Stimulated activated CD8-positive, alpha-beta memory T cell treated with anti-CD3 and anti-CD28 coated beads, Interleukin-12 subunit alpha, Interleukin-12 subunit beta, amount 100 ng/mL, for 4 hours (primary cell): ENCODE measurements at places on chromosomes 5 and 9.

DNA sequence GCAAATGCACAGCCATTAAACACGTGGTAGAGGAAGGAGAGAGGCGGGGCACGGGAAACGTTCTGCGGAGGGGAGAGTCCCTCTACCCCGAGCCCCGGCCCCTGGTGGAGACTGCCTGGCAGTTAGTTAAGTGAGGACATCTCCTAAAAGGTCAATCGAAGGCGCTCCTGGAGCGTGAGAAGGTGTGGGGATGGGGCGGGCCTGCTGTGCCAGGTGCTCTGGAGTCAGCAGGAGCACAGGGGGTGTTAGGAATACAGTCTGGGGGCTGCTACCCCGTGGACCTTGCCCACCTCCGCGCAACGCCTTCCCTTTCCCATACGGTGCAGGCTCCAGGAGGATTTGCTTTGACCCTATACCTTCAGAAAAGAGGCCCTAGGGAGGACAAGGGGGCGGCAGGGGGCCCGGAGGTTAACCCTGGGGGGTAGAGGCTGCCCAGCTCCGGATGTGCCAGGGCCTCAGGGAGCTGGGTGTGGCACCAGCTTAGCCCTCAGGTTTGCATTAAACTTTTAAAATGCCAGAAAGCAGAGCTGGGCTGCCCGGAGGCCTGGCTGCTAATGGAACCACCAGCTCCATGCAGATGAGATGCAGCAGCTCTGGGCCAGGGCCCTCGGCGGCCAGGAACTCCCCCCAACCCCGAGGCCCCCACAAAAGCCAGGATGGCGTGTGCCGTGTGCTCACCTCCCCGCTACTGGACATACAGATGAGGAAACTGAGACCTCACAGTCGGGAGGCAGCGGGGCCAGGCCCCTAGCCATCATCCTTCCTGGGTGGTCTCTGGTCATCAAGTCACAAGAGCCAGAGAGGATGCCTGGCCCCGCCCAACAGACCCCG lies 39.2 kb downstream of the NACC2 start:
- DNase-seq: no peak

- DNase-seq: no peak
Measured at GRCh38 chr9:109251080-109251775, 69.6 kb downstream of the EPB41L4B start.

DNA sequence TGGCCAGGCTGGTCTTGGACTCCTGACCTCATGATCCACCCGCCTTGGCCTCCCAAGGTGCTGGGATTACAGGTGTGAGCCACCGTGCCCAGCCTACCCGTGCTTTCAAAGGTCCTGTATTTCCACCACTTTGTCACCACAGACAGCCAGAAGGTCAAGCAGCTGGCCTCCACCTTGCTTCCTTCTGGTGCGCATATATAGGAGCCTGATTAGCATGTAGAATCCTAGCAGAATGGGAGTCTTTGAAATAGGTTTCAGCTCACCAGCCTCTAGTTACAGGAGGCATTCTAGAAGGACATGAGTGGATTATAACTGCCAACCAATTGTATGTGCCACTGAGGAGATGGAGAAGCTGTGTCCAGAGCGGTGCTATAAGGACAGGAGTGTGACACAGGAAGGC lies 18.9 kb downstream of the POLR1E start:
- DNase-seq: no peak

GRCh38 chr9:71814815-71815214 lies 46.5 kb upstream of the CEMIP2 start:
- DNase-seq: no peak

DNA sequence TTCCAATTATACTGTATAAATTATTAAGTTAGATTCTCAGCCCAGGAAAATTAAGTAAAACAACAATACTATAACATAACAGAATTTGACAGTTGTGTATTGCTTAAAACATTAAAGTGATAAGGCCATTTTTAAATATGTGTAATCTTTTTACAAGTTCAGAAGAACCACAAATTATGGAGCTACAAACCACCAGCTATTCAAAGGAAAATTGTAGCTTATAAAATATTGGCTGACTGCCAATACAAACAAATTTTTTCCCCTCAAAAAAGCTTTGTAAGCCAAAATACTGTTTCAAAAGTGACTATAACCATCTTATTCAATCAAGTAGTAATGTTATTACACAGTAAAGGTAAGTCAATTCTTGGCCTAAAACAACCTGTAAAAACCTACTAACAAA lies 21.9 kb downstream of the STRBP start:
- no peak for DNase-seq

GRCh38 chr5:141326088-141326854 lies 4.0 kb upstream of the PCDHGA1 start:
- peak; percentile 37 for DNase-seq

DNA sequence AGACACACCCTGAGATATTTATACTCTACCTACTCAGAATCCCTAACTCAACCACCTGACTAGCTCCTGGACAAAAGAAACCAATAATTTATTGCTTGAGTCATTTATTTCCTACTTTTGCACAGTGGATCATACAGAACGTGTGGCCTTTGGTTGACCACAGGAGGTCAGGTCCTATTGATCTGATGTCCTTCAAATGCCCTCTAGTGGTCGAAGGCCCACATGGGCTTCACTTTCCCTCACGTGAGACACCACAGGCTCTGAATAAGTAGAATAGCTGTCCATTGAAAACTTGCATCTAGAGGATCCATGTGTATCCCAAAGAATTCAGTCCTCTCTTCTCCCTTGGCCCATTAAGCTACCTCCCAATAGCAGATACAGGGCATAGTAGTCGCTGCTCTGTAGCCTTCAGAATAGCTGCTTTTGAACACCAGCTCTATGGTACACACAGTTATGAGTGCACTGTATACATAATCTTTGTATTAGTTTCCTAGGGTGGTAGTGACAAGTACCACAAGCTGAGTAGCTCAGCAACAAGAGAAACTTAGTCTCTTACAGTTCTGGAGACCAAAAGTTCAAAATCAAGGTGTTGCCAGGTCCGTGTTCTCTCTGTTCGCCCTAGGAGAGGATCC lies 177.6 kb upstream of the SMARCA2 start:
- DNase-seq: no peak
